ENCODE measurements at places on chromosomes 11 and 22.

GRCh38 chr22:20114506-20115475, 1.1 kb upstream of the RANBP1 start:
- no peak for DNase-seq

DNA sequence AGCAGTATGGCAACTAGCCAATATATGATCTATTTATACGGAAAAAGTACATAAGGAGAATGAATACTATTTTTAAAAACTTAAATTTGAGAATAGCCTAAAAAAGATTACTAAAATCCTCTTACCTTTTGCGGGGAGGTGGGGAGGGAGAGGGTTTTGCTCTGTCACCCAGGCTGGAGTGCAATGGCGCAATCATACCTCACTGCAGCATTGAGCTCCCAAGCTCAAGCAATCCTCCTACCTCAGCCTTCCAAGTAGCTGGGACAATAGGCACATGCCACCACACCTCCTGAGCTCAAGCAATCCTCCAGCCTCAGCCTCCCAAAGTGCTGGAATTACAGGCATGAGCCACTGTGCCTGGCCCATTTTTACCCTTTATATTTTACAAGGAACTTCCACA, 82.0 kb downstream of the TTC28 start:
- DNase-seq: no peak

DNA sequence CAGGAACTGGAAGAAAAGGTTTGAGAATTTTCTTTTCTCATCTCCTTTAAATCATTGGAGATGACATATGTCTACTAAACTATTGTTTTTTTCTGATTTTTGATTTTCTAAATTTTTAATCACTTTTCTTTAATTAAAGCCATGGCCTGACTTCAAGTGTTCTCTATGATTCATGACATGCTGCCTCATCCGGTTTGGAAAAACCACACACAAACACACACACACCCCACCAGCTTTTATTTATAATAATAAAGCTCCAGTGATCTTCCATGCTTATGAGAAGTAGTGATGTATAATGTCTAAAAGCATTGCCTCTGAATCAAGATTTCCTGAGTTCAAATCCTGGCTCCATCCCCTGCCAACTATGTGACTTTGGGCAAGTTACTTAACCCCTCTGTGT, 179.2 kb downstream of the SPON1 start:
- DNase-seq: no peak

DNA sequence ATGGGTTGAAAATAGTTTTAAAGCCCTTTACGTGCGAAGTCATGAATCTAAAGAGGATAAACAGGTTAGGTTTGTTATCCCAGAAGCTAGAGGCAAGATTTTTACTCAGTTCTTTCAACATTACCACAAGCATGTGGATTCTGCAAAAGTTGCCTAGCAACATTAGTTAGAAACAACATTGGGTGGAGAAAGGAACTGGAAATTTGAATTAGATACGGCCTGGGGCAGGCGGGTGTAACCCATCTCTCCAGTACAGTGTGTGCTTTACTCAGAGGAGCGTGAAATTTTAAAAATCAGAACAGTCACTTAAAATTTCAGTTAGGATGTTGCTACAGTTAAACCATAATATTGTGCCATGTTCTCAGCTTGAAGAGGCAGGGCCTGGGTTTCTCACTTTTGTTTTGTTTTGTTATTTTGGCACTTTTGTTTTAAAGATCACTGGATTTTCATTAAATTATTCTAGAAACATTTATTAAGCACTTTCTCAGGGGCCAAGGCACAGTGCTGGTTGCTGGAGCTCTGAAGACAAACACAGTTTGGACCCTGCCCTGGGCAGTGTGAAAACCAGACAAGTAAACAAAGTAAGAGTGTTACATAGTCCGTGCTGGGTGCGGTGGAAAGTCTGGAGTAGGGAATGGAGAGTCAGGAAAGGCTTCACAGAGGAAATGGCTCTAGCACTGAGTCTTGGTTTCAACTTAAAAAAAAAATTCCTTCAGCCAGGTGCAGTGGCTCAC, 4.4 kb upstream of the WEE1 start:
- no peak for DNase-seq

DNA sequence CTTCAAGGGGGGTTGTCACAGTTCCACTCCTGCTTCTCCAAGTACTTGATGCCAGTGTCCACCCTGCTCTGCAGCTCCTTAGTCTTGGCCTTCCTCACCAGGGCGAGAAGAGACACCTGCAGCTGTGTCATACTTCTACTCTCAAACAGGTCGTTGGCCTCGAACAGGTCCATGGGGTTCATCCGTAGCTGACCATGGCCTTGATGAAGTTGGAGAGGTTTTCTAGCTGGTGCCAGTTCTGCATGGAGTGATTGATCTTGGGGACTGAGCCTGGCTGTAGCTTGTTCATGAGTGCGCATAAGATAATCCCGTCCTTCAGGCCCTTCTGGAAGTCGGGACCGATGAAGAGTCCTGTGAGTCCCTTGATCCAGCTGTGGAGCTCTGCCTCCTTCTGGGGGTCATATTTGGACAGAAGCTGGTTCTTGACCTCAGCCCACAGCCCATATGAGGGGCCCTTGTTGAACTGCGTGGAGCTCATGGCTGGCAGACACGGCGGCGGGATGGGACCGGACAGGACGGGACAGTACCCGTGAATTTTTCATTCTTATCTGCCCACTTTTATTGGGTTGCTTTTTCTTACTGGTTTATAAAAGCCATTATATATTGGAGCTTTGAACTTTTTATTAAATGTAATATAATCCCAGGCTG, 33.4 kb upstream of the HORMAD2 start:
- no peak for DNase-seq

GRCh38 chr11:17897495-17897894, 115.4 kb downstream of the SERGEF start:
- DNase-seq: no peak

DNA sequence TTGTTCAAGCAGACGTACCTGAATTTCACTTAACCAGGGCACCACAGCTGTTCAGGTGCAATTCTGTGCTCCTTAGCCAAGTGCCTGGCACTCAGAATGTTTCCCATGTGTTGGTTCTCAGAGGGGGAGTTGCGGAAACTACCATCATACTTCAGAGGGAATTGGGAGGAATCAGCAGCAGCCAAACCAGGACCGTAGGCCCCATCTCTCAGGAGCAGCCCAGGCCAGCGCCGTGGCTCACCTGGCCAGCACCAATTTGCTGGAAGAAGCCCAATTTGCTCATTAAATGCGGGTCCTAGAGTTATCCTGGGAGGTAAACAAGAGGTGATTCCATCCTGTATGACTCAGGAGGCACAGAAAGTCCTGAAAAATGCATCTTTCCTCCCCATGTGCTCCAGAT, 435.4 kb downstream of the BRD1 start:
- no peak for DNase-seq

- no peak for DNase-seq
Observed at GRCh38 chr11:8020244-8020597, 33.1 kb downstream of the EIF3F start.

GRCh38 chr11:67613960-67614715, 7.4 kb downstream of the NDUFV1 start:
- DNase-seq: peak; percentile 66

DNA sequence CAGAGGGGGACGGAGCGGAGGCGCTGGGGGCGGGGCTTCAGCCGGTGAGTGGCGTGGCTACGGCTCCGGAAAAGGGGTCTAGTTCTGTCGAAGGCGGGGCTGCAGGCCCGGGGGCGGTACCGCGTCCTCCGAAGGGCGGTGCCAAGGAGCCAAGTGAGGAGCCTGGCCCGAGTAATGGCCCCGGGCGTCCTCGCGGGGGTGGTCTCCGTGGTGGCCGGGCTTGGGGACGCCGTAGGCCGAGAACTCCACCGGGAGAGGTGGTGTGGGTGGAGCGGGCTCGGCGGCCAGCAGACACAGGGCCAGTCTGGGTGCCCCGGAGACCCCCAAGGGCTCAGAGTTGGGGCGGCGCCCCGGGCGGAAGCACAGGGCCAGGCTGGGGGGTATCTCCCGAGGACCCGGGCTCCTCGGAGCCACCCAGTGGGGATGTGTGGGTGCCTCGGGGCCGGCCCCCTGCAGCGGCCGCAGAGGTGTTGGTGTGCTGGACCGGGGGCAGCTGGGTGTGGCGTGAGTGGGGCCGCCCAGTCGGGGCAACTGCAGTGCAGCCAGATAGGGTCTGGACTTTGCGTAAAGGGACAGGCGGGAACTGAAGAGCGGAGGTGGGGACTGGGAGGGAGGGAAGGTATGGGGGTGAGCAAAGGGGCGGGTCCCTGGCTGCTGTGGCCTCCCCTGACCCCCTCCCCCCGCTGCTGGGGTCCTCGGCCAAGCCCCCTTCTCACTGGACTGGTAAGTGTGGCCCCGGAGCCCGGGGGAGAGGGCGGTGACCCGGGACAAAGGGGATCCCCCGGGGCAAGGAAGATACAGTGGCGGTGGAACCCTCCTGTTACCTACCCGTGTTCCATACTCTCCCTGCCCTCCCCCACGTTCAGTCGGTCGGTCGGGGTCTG, 838 bp downstream of the FKBP2 start:
- DNase-seq: no peak

DNA sequence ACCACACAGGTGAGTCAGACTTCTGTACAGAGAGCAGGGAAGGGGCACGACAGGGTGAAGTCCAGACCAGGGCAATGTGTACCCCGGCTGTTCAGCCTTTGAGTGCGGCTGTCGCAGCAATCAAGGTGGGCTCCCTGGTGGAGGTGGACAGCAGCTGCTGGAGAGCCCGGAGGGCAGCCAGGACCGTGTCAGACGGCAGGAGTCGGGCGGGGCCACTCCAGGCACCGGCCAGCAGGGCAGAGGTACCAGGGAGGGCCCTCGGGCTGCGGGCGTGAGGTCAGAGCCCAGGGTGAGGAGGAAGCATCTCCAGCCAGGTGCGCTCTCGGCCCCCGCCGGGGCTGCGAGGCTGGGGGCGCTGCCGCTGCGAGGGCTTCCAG, 802 bp upstream of the PIM3 start:
- DNase-seq: peak; percentile 53

DNA sequence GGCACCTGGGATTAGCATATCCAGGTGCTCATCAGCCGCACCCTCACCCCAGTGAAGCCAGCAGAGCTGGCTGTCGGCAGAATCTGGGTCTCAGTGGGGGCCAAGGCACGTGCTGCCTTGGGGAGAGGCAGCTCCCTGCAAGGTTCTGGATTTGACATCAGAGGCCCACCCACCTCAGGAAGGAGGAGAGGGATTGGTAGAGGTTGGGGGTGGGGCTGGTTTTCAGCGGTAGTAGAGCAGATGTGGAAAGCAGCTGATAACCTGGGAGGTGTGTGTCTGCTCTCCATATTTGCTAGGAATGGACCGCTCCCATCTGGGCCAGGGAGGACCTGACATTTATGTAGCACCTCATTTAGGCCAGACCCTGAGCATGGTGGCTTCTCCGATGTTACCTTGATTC, 147.5 kb downstream of the GRIK4 start:
- no peak for DNase-seq

GRCh38 chr22:23473901-23474300, 106.2 kb downstream of the IGLL1 start:
- no peak for DNase-seq

DNA sequence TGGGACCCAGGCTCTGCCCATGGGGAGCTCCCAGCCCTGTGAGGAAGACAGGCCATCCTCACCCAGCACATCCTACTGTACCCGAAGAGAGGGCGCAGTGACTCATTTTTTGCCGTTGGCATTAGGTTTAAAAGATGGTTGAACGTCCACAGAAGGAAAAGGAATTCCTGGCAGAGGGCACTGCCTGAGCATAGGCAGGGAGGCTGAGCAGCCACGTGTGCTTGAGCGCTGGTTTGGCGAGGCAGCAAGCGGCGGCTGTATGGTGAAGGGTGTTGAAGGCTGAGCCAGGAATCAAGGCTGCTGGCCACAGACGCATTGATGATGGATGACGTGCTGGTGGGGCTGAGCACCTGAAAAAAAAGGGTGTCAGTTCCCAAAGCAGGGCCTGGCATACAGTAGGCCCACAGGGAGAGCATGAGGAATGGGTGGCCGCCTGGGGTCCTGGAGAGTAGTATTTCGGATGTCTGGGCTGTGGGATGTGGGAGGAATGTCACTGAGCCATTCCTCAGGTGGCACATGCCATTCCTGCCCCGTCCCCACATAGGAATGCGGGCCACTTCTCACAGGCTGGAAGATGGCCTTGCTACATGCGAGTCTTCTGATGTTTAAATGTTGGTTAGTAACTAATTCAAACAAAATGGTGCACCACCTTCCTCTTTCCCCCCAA, 112.5 kb downstream of the KIAA1671 start:
- no peak for DNase-seq

GRCh38 chr11:26665036-26665435, 56.8 kb downstream of the SLC5A12 start:
- no peak for DNase-seq

- no peak for DNase-seq
Observed at GRCh38 chr22:43060183-43060582, 29.0 kb downstream of the TTLL1 start.

- DNase-seq: no peak
Observed at GRCh38 chr22:21718499-21718898, 17.1 kb downstream of the YPEL1 start.

- DNase-seq: no peak
Observed at GRCh38 chr22:45298934-45299505, 10.7 kb upstream of the FAM118A start.

DNA sequence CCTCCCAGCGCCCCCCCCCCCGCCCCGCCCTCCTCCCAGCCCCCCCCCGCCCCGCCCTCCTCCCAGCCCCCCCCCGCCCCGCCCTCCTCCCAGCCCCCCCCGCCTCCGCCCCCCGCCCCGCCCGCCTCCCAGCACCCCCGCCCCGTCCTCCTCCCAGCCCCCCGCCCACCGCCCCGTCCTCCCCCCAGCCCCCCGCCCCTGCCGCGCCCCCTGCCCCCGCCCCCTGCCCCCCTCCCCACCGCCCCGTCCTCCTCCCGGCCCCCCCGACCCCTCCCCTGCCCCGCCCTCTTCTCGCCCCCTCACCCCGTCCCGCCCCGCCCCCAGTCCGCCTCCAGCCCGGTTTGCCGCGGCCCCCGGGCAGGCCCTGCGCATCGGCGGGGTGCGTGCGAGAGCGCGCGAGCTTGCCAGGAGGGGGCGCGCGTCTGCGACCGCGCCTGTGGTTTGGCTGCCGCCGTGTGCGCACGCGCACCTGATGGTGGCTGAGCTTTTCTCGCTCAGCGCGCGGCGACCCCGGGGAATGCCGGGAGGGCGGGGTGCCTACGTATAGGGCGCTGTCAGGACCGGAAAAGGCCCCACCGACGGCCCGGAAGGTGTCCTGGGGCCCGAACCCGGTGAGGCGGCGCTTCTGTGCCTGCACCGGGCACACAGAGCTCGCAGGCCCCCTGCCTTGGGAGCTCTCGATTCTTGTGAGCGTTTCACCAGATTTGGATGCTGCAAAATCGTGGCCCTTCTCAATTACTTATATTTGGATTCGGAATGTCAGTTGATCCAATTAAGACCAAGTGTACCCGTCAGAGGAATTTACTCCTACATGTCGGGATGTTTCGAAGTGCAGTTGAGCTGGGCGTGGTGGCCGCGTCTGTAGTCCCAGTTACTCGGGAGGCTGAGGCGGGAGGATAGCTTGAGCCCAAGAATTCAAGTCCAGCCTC, 501 bp upstream of the TTLL12 start:
- DNase-seq: peak; percentile 92

GRCh38 chr11:61954851-61955421, 4.8 kb downstream of the BEST1 start:
- no peak for DNase-seq

GRCh38 chr11:31875866-31876560, 64.9 kb upstream of the PAX6 start:
- DNase-seq: no peak

All from NK-92 treated with Interleukin-12 subunit alpha and Interleukin-12 subunit beta, amount 100 ng/mL, for 24 hours (cell line).